ENCODE measurements at places on chromosomes 3 and 15.

DNA sequence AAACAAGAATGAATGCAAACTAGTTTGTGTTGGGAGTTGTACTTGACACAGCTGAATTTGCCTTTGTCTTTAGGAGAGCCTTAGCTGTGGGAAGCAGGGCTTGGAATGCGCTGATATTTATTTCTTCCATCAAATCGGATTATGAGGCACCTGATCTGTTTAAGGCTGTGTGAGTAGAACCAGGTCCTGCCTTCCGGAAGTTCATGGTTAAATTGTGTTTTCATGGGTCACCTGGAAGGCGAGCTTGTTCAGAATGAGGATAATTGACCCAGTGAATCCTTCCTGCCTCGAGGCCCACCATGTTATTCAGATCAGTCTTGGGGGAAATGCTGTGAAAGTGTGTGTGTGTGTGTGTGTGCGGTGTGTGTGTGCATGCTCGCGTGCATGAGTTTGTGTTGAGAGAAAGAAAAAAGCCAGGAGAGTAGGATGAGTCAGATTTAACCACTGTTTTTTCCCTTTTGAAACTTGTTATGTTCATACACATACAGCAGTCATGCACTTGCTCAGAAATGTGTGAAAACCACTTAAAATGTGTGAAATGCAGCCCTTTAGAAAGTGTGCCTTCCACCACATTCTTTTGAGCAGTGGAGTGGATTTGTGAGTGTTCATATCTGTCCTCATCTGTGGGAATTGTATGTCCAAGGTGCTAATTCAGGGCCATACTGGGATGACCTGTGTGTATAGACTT lies 36.7 kb downstream of the SMAD3 start:
- DNase-seq = no peak

GRCh38 chr3:48345946-48346572 lies 12.6 kb upstream of the SPINK8 start:
- no peak for DNase-seq

DNA sequence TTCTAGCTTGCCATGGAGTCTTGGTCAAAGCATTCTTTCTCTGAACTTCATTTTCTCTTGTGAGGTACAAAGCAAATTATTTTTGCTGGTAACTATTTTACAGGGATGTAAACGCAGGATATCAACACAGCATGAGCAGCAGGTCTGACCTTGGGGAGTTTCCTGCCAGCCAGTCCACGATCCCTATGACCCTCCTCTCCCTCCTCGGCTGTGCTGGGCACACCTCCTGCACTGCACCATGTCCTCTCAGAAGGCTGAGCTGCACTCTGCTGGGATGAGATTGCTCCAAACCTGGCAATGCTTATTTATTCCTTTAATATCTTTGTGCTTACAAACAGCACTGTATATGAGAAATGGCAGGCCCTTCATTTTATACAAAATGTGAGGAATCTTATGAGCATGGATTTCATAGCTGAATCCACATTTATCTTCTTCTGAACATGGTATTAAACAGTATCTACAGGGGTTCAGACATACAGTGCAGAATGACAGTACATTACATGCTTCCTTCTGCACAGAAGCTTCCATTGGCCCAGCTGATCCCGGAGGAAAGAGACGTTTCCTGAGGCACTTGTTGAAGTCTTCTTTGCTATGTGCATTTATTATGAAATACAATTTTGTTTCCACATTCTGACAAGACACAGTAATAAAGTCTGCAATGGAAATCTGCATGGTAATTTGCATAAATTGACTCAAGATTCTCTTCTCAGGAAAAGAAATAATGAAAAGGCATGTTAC lies 41.2 kb downstream of the RAB6B start:
- no peak for DNase-seq

DNA sequence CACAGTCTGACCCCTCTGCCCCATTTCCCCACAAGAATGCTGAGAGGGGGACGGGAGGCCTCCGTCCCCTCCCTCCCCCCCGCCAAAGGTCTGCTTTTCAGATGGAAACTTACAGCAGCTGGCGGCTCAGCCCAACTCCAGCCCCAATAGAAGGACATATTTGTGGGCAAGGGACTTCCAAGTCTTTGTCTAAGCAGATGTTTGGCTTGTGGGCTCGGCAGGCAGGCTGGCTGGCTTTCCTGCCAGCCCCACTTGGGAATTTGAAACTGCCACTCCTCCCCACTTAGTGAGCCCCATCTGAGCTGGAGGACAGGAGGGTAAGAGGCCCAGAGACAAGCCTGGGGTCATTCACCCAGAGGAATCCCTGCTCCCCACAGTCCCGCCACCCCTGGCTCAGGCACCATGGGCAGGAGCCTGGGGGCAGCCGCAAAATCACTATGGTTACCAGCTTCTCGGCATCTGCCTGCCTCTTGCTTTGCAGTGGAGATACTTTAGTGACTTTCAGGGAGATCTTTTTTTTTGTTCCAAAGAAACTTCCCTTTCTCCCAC lies 53.6 kb downstream of the LMCD1 start:
- no peak for DNase-seq

GRCh38 chr3:112948346-112948838 lies 26.5 kb downstream of the CD200R1 start:
- DNase-seq = no peak

DNA sequence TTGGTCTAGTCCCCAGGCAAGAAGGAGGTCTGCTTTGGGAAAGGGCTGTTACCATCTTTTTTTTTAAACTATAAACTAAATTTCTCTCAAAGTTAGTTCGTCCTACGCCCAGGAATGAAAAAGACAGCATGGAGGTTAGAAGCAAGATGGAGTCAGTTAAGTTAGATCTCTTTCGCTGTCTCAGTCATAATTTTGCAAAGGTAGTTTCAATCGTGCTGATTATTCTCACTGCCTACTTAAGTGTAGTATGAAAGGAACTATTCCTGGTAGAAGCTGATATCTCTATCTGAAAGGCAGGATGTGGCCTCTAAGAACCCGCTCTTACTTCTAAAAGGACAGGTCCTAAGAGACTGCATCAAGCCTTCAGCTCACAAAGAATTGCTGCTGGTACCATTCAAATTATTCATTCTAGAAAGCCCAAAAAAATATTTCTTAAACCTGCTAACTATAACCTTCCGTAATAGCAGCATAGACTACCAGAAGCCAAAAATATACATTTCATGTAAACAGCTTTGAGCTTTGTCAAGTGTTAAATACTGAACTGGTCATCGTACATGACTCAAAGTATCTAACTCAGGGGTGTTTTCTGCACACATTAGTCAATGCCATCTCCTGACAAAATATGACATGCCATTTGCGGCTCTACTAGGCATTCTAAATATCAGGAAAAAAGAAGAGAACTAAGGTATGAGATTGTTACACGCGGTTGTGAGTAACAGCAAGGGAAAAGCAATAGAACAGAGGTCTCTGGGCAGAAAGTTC lies 96.0 kb upstream of the CCDC80 start:
- no peak for DNase-seq

DNA sequence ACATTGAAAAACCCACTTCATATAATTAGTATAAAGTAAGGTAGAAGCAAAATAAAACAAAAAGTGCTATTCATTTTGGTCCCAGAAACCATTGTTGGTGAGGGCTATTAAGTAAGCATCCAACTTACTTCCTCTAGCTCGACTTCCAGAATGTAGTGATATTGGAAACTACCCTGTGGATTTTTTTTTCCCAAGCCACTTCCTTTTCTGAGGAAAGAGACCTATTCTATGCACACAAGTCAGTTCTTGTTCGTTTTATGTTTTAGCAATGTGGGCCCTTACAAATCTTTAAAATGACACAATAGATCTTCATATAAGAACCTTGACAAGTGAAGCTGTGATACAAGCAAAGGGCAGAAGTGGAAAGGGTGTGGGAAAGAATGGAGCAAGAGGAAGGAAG lies 402.0 kb upstream of the TBL1XR1 start:
- no peak for DNase-seq

DNA sequence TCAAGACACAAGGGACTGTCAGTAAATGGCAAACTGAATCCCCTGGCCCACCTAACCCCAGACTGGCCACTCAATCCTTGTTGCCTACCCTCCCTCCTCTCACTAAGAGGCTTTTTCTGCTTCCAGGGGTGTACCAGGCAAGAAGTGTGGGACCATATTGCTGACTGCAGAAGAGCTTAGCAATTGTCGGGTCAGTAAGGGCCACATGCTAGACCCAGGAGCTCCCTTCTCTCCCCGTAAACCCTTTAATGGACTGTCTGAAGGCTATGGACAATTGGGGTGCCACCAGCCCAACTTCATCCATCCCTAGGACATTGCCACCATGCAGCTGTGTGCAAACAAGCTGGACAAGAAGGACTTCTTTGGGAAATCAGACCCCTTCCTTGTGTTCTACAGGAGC lies 8.8 kb downstream of the CPNE9 start:
- no peak for DNase-seq

DNA sequence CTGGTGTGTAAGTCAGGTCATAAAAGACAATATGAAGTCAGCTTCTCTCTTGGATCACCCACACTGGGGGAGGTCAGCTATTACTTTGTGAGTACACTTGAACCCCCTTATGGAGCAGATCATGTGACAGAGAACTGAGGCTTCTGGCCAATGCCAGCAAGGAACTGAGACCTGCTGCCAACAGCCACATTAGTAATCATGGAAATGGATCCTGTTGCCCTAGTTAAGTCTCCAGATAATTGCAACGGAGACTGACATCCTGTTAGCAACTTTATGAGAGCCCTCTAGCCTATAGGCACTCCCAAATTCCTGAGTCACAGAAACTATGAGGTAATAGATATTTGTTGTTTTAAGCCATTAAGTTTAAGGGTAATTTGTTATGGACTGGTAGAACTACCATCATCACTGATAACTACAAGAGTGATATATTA lies 110.4 kb upstream of the GMNC start:
- DNase-seq = no peak

GRCh38 chr3:47028667-47029066 lies 49.2 kb downstream of the NBEAL2 start:
- no peak for DNase-seq

DNA sequence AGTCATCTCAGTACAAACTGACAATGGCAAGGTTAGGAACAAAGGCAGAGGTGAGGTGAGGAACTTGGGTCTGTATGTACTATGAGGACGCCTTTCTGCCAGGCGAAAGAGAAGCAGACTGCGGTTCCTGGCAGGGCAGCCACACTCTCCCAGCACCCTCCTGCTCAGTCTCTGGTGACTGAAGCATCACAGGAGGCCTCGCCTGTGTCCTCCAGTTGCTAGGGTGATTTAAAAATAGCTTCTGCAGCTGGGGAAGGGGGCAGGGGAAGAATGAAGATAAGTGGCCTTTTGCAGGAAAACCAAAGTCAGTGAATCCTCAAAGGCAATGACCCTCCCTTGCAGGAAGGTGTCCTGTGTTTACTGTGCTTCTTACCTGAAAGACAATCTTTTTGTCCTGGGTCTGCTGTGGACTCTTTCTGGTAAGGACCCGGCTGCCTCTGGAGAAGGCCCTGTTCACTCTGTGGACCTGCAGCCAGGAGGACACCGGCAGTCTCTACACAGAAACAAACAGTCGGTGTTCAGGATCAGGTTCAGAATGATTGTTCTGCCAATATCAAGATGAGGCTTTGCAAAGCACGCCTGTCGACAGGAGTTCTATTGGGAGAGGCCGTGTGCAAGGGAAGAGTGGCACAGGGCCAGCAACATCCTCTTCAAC lies 65.7 kb upstream of the DGKG start:
- no peak for DNase-seq

DNA sequence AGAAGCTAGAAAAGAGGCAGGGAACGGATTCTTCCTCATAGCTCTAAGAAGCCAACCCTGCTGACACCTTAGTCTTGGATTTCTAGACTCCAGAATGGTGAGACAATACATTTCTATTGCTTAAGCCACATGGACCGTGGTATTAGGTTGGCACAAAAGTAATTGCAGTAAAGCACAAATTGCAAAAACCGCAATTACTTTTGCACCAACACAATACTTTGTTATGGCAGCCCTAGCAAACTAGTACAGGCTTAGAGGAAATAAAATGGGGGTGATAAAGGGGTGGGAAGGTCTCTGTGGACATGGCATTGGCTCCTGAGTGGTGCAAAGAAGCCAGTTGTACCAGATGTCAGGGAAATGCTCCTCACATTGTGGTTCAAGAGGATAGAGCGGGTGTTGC lies 56.0 kb downstream of the SLC7A14 start:
- no peak for DNase-seq

DNA sequence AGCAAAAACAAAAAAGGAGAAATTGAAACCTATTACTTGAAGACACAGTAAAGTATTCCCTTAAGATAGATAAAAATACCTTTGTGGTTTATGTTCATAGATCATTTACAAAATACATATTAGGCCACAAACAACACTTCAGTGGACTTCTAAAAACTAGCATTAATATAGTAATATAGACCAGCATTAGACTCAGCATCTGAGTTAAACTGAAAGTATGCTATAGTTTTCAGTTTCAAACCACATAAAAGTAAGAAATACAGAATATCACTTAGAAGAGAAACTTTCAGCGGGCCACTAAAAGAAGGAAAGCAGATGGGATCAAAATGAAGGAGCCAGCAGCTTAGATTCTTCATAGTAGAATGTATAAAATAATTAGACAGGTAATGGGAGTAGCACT lies 86.6 kb downstream of the MSL2 start:
- DNase-seq = no peak

GRCh38 chr3:40690749-40691451 lies 166.1 kb downstream of the ZNF621 start:
- DNase-seq = peak; percentile 53

Data from C1 segment of cervical spinal cord (tissue), 14 donors.